Posterior cingulate gyrus (tissue), 11 donors: ENCODE measurements at places on chromosomes 5 and 9.

DNA sequence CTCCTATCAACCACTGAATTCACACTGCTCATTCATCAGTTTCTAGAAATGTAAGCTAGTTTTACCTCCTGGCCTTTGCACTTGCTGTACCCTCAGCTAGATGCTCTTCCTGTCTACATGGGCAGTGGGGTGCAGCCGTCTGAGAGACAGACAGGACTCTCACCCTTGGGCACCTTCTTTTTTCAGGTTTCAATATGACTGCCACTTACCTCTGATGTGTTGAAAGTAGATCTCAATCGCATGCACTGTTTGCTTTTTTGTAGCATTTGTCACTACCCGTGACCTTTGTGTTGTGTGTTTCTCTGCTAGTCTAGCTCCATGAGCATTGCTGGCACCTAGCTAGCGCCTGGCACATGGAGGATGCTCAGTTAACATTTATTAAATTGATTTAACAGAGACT lies 403.1 kb upstream of the TRPC7 start:
- no peak for DNase-seq

DNA sequence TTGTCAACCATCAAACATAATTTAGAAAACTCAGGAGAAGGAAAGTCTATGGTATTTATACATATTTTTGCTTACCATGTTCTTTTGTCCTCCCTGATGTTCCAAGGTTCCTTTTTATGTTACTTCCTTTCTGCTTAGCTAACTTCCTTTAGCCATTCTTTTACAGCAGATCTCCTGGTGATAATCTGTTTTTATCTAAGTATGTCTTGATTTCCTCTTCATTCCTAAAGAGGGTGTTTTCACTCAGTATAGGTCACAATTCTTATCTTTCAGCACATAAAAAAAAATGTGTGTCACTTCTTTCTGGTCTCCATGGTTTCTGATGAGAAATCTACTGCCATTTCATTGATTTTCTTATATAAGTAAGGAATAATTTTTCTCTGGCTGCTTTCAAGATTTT lies 384.4 kb upstream of the PDE4D start:
- no peak for DNase-seq

GRCh38 chr9:22413884-22414283 lies 32.7 kb upstream of the DMRTA1 start:
- DNase-seq, result no peak

DNA sequence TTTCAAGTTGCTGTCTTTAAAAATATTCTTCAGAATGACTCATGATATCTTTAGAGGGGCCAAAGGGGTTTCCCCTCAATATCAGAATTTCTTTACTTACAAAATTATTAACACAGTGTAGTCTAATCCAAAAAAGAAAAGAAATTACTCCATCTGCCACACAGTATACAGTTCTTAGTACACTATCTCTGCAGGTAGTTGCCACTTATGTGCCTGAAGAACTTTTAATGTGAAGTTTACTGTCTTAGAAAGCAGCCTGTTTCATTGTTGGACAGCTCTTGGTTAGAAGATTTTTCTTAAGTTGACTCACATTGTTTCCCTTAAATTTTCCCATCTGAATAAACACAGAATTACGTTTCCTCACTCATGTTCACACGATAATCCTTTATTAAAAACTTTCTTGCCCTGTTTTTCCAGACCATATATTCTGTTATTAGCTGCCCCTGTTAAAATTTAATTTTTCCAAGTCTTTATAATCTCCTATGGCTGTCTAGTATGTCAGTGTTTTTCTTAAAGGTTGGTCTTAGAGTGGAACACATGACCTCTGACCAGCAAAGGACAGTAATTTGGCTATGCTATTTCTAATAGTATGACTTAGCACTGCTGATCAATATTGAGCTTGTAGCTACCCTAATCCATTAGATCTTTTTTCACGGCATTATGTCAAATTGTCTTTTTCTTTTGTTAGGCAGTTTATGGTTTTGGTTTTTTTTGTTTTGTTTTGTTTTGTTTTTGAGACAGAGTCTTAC lies 21.8 kb upstream of the FKTN start:
- no peak for DNase-seq

DNA sequence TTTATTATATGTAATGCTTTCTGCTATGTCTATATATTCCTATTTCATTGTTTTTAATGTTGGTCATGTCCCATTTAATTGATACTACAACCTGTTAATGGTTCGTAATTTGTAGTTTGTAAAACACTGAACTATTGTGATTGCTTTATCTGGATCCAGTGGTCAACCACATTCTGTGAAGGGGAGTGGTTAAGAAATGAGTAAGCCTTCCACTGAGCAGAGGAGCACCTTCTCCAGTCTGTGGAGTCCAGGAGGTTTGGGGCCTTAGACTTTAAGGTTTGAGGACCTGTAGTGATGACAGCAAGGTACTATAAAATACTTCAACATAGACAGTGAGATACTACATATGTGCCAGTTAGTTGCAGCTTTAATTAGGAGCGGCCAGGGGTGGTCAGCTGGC lies 67.7 kb upstream of the RAD23B start:
- DNase-seq, result no peak

DNA sequence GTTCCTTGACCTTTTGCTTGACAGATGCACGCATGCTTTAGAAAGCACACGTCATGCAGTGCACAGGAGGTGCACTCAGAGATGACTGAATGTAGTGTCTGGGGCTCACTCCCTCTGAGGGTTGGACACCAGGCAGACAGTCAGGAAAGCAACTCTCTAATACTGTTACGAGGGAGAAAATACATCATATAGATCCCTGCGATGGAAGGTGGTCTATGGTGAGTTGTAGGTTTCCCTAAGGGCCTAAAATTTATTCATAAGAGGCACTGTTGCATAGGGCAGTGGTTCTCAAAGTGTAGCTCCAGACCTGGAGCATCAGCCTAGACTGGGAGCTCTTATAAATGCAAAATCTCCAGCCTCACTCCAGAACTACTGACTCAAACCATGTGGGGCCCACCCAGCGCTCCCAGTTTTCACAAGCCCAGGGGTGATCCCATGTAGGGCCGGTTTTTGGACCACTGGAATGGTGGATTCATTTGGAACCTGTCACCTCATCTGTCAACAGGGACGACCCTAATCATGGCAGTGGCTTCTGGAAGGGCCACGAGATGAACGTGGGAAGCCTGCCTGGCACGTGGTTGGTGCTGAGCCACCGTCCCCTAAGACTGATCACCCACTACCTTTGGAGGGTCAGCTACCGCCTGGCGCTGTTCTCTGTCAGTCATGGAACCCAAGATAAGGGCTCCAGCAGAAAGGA lies 16.8 kb upstream of the PHF19 start:
- DNase-seq, result no peak

- no peak for DNase-seq
These were observed 136.0 kb downstream of the SCAMP1 start for GRCh38 chr5:78496373-78496772.

DNA sequence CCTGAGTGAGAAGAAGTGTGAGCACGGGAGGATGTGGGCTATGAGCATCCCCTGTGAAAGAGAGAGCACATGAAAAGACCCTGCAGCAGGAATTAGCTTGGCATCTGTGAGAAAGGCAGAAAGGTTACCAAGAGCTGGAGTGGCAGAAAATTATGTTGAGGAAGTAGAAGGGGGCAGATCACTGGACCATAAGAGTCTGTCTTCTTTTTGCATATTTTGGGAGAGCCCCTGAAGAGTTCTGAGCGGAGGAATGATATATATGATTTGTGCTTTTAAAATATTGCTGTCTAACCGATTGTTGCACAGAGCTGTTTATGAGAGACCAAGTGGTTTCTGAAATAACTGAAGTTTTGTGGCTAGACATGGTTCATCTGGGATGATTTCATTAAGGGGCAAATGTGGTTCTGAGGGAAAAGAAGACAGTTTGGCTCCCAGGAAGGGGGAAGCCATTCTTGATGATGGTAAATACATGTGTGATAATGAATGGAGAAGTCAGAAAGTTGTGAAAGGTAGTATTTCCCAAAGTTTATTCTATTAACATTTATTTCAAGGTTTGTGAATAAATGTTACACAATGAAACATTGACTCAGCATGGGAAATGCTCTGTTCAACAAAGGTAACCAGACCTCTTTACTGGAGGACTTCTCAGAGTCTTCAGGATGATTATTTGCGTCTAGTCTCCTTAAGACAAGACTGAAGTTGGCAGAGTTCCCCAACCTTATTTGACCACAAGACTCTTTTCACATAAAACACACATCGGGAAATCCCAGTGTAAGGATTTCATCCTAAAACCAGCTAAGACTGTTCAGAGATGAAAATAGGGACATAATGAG lies 31.5 kb upstream of the ADRB2 start:
- DNase-seq, result no peak

DNA sequence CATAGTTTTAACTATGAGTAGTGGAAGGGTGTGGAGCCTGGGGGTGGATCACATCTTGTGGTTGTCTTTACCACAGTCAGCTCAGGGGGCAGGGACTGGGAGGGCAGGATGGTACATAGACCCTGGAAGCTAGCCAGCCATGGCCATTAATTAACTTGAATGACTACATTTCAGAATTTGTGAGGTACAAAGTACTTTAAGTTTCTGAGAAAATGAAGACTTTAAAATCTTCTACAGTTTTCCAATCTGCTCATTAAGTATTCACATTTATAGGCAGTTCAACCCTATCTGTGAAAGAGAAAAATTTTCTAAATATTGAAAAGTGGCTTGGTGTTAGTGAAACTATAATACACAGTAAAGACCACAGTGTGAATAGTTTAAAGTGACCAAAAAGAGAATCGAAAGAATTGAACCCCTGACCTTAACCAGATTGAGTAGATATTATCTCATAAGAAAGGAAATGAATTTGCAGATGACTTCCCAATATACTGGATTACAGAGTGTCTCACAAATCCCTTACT lies 234.2 kb upstream of the MEF2C start:
- no peak for DNase-seq

DNA sequence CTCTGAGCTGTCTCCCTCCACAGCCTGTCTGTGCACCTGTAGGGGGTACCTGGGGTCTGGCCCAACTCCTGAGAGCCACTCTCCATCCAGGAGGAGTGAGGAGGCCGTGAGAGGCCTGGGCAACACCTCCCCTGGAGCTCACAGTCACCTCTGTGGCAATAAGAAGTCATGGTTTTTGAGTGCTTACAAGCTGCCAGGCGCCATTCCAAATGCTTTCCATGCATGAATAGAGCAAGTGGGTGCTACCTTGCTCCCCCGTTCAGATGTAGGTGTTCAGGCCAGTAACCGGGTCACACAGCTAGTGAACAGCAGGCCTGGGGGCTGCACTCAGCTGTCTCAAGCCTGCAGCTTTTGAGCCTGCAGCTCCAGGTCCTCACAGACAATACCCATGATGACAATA lies 30.6 kb downstream of the CORO2A start:
- DNase-seq, result no peak

- no peak for DNase-seq
These were observed 7.1 kb upstream of the IFNA6 start for GRCh38 chr9:21357479-21358460.

DNA sequence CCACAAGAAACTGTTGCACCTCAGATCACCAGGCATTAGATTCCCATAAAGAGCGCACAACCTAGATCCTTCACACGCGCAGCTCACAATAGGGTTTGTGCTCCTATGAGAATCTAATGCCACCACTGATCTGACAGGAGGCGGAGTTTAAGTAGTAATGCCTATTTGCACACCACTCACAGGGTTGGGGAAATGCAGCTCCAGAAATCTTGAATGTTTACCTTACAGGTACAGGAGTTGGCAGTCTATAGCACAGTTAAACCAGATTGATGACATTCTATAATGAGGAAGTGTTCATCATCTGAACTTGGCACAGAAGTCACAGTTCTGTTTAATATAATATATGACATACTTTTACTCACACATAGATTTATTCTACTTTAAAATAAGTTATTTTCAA lies 732.2 kb upstream of the ZNF608 start:
- DNase-seq, result no peak

DNA sequence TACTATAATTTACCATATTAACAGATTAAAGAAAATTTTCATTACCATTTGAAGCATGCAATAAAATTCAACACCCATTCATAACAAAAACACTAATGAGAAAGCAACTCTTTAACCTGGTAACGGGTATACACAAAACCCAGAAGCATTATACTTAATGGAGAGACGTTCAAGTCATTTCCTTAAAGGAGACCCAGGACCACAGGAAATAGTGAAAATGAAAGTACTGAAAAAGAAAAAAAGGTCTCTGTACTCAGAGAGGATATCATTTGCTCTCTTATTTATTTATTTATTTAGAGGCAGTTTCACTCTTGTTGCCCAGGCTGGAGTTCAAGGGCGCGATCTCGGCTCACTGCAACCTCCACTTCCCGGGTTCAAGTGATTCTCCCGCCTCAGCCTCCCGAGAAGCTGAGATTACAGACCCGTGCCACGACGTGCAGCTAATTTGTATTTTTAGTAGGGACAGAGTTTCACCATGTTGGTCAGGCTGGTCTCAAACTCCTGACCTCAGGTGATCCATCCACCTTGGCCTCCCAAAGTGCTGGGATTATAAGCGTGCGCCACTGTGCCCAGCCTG lies 61.6 kb downstream of the SETX start:
- no peak for DNase-seq

DNA sequence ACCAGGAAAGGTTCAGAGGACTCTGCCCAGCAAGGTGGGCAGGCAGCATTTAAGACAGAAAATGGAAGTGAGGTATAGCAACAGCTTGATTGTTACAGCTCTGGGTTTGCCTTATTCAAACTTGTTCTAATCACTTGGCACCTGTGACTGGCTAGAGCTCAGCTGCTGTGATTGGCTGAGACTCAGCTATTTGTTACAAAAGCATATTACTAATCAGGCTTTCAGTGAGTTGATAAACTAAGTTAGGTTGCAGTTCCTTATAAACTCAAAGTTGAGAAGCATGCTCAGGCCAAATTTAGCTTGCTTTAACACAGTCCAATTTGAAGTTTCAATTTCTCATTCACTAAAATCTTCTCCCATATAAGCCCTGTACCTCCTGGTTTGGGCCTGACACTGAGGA lies 56.3 kb downstream of the GDA start:
- no peak for DNase-seq

DNA sequence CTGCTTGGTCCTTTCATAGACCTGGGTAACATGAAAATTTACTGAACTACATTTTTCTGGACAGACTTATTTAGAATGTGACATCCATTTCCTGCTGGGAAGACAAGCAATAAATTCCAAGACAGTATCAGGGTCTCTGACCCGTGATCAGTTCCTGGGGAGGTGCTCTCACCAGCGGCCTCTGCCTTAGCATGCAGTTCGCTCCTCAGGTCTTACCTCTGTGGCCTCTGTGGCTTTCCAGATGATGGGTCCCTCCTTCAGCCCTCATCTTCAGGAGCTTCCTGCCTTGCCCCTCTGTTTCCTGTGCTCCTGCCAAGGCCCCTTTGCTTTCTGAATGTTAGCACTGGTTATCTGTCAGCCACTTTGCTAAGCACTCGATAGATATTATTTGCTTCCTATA lies 66.4 kb downstream of the CMYA5 start:
- no peak for DNase-seq

GRCh38 chr5:128279345-128279744 lies 195.8 kb downstream of the SLC12A2 start:
- no peak for DNase-seq

GRCh38 chr5:67166460-67167285 lies 29.9 kb downstream of the CD180 start:
- DNase-seq, result peak; percentile 69
